ENCODE measurements at places on chromosomes 6 and 20.

GRCh38 chr6:138926579-138926978 is 61.5 kb downstream of the REPS1 start:
- no peak for DNase-seq

DNA sequence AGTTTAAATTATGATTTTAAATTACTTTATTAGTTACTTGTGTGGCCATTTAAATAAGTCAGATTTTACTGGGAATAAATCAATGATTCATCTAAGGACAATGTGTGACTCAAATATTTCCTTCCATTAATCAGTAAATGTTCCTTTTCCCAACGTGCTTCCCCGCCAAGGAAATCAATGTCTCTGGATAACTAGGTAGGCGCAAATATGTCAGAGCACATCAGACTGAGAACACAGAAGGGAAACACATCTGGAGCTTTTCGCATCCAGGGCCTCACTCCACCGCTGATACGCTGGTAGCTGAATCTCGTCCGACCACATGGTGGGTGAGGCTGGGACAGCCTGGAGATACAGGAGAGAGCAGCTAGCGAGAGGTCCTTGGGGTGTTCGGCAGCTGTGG is 56.4 kb upstream of the RPS6KA2 start:
- no peak for DNase-seq

- DNase-seq = no peak
Observed at GRCh38 chr6:137845460-137845859, 21.6 kb upstream of the TNFAIP3 start.

- no peak for DNase-seq
Observed at GRCh38 chr6:89984926-89985750, 90.9 kb downstream of the GJA10 start.

- DNase-seq = no peak
Observed at GRCh38 chr6:6486595-6486994, 101.9 kb upstream of the LY86 start.

GRCh38 chr6:134422426-134423231 is 104.7 kb upstream of the SGK1 start:
- no peak for DNase-seq

GRCh38 chr20:58111310-58112016 is 117.0 kb downstream of the ANKRD60 start:
- DNase-seq = no peak

DNA sequence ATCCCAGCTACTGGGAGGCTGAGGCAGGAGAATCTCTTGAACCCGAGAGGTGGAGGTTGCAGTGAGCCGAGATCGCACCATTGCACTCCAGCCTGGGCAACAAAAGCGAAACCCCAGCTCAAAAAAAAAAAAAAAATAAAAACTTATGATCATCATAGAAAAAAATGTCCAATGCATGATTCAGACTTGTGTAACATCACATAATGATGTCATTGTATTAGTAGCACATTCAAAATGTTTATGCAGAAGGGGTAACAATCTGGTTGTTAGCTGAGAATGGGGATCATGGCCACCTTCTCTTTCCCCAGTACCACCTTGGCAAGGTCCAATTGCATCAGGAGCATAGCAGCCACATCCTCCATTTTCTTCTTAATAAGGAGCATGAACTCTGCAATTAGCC is 137.6 kb upstream of the MARCKS start:
- no peak for DNase-seq

DNA sequence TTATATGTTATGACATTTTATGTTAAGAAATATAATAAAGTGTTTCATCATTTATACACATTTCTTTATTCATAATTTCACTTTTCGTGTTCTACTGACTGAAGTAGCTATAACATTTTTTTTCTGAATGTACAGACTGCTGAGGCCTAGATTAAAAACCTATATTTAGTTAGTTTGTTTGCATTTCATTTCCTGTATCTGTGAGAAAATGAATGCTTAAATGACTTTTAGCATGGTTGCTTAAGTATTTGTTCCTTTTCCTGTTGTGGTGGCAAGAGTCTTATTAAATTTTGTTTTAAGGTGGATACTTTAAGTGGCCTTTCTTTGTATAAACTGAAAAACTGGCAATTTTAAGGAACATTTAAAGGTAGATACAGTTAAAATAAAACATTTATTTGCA is 779.7 kb upstream of the MAN1A1 start:
- no peak for DNase-seq

- no peak for DNase-seq
Observed at GRCh38 chr6:118017301-118017848, 110.3 kb downstream of the SLC35F1 start.

DNA sequence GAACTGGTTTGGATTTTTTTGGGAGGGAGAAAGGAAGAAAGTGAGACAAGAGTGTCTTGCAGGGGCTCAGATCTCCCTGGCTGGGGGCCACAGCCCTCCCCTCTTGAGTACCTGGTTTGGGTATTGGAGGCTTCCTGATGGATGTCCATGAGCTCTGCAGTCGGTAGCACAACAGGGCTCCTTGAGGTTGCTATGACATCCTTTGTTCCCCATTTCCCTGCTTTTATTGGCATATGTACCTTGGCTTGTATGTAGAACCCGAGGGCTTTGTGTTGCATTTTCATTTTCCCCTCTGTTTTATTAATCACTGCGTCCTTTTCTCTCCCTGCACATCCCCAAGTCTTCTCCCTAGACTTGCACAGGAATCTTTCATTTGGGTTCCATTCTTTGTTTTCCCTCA is 355.5 kb upstream of the TSHZ2 start:
- no peak for DNase-seq

DNA sequence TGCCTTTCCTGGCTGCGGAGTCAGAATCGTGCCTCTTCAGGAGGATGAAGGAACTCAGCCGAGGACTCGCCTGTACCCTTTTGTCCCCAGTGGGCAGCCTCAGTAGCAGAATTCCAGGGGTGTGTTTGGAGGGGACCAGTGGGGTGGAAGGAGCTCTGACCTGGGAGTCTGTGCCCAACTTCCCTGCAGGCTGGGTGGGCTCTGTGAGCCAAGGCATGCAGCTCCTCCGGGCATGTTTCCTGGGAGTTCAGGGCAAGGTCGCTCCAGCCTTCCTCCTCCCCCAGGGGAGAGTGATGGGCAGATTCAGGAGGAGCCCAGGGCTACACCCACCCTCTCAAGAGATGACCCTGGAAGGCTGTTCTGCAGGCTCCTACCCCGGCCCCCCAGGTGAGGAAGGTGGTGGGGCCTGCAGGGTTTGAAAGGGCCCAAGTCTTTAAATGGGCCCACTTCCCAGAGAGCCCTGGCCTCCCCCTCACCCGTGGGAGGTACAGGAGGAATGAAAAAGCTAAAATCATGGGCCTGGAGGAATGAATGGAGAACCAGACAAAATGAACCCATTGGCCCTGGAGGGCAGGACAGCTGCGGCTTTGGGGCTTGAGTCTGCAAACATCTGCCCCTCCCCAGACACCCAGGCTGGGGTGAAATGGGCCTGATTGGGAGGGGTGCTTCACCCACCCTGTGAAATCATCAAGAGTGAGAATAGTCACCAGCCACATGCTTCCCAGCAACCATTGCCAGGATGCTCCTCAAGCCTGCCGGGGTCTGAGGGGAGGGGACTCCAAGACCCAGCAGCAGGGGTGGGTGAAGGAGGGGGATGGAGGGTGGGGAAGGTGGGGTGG is 77.6 kb upstream of the PMEPA1 start:
- DNase-seq = no peak

DNA sequence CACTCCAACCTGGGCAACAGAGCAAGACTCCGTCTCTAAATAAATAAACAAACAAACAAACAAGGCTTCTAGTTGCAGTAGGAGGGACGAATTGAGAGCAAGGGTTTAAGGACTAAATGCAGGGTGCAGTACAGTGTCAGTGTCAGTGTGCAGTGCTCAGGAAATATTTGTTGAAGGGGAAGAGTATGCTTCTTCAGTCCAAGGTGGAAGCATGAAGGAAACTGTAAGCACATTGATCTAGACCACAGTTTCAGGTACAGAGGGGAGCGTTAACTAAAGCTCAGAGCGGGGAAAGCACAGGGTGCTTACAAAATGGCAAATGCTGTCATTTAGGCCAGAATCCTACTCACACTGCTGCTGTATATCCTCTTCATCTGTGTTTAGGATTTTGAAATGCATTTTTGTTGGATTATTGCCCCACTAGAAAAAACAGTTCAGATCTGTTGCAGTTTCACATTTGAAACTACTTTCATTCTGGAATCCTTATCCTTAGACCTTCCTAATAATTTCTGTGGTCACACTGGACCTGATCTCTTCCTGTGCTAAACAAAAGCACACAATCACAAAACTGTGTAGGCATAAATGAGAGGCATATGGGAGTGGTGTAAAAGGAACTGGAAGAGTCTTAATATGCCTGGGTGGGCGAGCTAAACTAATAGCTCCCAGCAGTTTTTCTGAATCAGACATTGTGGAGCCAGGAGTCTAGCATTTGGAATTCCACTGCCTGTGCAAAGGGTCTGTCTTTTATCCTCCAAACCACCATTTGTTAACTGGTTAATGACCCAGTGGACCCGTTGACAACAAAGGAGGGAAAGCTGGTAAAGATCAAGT is 41.4 kb downstream of the CBFA2T2 start:
- DNase-seq = no peak

GRCh38 chr6:131945971-131946370 is 5.2 kb downstream of the CCN2 start:
- DNase-seq = no peak

GRCh38 chr20:4512891-4513550 is 208.7 kb upstream of the PRND start:
- DNase-seq = no peak

GRCh38 chr6:137792160-137793033 is 74.7 kb upstream of the TNFAIP3 start:
- no peak for DNase-seq

DNA sequence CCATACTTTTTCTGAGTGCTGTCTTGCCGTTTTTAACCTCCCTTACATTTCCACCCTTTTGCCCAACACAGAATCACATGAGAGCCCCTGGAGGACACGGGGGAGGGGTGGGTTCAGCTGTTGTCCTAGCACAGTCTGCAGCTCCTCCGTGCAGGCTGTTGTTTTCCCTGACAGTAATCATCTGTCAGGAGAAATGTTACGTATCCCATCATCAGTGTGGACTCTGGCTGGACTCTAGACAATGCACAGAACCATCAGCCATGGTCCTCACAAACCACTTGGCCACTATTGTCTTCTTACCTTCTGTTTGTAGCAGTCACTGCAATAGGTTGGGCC is 92.1 kb downstream of the RIN2 start:
- DNase-seq = no peak

GRCh38 chr6:48928937-48929336 is 534.1 kb downstream of the MMUT start:
- DNase-seq = no peak

- no peak for DNase-seq
Observed at GRCh38 chr6:53679446-53679933, 13.9 kb upstream of the KLHL31 start.

GRCh38 chr20:20562507-20562906 is 149.9 kb downstream of the RALGAPA2 start:
- DNase-seq = no peak

- no peak for DNase-seq
Observed at GRCh38 chr6:33040157-33040556, 30.8 kb upstream of the HLA-DOA start.

- no peak for DNase-seq
Observed at GRCh38 chr6:142827991-142828390, 117.0 kb downstream of the HIVEP2 start.

DNA sequence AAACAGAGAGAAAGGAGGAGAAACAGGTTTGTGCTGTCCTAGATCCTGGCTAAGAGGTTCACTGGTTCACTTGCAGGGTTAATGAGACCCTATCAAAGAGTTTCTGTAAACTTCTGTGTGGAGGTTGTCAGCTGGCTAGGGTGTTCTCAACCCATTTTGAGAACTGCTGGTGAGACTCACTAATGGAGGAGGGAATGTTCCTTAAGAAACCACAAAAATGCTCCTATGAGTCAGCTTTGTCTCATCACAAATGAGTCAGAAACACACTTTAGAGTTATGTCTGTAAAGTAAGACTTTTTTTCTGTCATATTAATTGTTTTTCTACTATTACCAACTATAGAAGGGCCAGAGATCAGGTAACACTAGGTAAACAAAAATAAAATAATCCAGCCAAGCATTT is 884.4 kb downstream of the PHF3 start:
- no peak for DNase-seq

GRCh38 chr20:8249634-8250033 is 117.6 kb downstream of the PLCB1 start:
- DNase-seq = no peak

- DNase-seq = no peak
Observed at GRCh38 chr6:44663860-44664634, 276.5 kb downstream of the CDC5L start.

GRCh38 chr6:2973676-2974075 is 2.3 kb upstream of the SERPINB6 start:
- DNase-seq = no peak

DNA sequence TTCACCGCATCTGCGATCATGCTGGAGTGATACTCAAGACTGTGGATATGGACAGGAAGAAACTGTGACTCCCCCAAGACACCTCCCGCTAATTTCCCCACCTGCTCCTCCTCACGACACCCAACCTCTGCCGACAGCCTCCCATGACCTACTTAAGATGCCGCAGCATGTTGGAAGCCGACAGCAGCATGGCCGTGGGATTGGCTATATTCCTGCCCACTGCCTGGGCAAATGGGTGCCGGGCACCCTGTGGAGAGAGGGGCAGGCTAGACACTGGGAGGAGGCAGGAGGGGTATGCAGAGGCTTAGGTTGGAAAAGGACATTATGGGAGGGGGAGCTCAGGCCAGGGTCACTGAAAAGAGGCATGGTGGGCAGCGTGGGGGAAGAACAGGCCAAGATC is 4.5 kb downstream of the IDH3B start:
- DNase-seq = no peak

GRCh38 chr6:74879976-74880375 is 325.9 kb downstream of the COL12A1 start:
- no peak for DNase-seq

DNA sequence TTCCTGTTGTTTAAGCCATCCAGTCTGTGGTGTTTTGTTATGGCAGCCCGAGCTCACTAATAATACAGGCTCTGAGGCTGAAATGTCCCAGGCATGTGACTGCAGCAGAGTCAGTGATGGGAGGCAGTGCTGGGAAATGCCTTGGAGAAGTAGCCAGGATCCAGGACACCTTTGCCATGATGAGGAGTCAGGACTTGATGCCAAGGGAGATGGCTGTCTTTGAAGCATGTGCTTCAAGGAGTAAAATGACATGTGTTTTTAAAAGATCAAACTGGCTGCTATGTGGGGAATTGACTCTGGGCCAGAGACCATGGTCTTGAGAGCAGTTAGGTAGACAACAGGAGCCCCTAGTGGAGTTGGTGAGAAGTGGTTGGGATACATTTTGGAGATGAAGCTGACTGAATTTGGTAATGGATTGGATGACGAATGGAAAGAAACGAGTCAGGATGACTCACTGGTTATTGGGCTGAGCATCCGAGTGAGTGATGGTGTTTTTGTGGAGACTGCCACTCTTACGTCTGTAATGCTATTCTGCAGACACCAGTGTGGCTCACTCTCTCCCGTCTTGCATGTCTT is 322.2 kb downstream of the PLCB1 start:
- no peak for DNase-seq

- DNase-seq = no peak
Observed at GRCh38 chr6:71336901-71337300, 48.3 kb downstream of the OGFRL1 start.

DNA sequence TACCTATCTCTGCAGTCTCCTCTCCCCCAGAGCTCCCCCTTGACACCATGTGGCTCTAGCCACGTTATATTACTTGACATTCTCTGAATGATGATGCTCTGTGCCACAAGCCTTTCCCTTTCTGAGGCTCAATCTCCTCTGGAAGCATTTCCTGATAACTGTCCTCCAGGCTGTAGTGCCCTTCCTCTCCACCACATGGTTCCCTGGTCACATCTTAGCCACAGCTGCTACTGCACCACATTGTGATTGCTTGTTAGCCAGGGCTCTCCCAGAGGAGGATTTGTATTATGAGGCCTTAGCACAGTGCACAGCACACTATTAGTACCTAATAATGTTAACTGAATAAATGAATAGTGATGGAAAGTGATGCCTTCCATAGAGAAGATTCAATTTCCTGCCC is 63.9 kb upstream of the RCAN2 start:
- DNase-seq = no peak
